CD4-positive, alpha-beta T cell treated with Interleukin-21 for 1 hour (primary cell): ENCODE measurements at places on chromosomes 1 and 21.

DNA sequence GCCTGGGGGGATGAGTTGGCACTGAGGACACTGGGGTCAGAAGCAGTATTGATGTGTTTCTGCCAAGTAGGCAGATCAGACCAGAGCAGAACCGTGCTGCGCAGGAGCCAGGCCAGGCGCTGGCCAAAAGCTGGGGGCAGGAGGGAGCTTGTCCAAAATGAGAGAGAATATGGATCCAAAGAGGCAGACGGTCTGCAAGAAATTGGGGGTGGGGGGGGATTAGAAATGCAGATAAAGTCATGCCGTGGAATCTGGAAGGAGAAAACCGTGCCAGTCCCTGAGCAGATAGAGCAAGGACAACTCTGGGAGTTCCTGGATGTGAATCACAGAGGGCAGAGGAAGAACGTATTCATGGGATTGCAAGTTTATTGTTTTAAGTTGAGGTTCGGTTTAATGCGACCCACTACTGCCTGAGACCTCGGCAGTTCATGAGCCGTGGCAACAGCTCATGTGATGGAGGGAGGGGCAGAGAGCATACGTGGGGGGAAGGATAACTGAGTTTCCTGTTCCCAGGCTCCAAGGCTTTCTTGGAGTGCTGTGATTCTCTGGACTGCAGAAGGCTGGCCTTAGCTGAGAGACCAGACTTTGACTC, 224.0 kb downstream of the FGGY start:
- no peak for DNase-seq

DNA sequence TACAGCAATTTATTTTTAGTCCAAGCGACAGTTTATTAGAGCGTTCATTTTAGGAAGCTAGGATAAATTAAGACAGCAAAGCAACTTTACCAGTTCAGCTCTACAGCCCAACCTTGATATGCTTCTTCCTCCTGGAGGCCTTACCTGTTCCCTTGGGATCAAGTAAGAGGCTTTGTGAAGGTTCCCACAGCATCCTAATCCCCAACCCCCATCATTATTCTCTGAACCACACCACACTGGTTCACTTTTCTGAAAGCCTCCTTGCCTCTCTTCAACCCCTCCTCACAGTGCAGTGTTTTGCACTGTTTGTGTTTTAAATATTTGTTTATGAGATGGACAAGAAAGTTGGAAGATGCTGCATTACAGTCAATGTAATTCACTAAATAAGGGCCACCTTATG, 126.3 kb upstream of the CXADR start:
- DNase-seq = no peak

DNA sequence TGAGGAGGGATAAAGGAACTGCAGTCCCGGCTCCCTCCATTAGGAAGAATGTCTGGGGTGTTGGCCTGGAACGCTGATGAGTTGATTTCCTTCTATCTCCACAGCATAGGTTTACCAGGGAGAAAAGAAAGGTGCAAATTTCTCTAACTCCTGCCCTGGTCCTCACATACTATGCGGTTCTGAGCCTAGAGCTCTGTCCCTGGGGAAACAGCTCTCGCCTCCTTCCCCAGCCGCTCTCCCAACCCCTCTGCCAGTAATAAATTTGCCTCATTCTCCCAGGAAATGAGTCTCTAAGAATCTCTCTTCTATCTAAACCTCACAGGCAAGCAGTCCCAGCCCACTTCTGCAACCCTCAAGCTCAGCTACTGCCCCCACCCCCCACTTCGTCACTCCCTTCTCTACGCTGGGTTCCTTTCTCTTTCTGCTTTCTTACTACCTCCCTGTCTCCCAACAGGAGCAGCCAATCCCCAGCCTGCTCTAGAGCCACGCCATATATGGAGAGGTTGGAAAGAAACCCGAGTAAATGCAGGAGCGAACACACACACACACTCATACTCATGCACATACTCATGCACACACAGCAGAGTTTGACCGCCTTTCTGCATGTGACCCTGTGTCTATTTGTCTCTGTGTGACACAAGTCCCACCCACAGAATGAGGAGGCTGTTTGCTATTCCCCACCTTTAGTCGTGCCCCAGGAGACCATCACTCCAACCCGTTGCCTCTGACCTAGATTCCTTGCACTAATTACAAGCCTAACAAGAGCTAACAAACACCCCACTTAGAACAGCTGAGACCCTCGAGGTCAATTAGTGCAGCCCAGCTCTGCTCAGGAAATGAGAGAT, 13.4 kb downstream of the PLEKHO1 start:
- DNase-seq = no peak

DNA sequence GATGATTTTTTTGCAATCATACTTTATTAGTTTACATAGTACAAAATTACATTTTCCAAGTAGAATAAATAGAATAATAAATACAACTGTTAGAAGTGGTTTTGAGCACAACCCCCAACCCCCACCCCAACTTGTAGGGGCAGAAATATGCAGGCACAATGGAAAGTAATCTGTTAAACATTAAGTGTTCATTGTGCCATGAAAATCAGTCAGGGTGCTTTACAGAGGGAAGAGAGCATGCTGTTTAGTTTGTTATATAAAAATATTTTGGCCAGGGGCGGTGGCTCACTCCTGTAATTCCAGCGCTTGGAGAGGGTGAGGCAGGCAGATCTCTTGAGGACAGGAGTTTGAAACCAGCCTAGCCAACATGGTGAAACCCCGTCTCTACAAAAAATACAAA, 2.6 kb downstream of the OR10T2 start:
- no peak for DNase-seq

- peak; percentile 9 for DNase-seq
Measured at GRCh38 chr1:159188375-159188788, 16.3 kb upstream of the ACKR1 start.

GRCh38 chr1:177687544-177687943, 282.3 kb downstream of the SEC16B start:
- DNase-seq = no peak

GRCh38 chr1:195195423-195196057, 1412.7 kb downstream of the KCNT2 start:
- DNase-seq = peak; percentile 17

GRCh38 chr1:156510709-156511108, 10.1 kb upstream of the MEF2D start:
- DNase-seq = no peak

DNA sequence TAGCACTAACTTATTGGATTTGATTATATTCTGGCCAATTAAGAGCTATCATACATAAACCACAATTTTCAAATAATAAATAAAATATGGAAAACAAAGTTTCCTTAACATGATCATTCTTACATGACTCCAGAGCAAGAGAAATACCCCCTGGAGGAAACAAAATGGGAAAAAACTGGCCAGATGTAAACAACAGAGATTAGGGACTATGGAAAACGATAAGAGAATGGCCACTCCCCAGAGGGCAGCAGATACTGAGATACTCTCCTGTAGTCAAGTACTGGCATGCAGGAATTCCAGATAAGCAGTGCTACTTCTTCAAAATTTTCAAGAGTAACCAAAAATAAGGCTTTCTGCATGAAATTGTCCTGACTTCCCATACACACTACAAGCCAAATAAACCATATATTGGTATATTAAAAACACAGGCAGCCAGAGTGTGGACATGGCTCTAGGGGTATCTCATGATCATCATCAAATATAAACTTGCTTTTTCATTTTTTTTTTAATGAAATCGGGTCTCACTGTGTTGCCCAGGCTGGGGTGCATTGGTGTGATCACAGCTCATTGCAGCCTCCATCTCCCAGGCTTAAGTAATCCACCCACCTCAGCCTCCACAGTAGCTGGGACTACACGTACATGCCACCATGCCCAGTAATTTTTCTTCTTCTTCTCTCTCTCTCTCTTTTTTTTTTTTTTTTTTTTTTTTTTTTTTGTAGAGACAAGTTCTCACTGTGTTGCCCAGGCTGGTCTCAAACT, 118.5 kb downstream of the EIF4G3 start:
- no peak for DNase-seq
